Myocyte (in vitro differentiated cells): ENCODE measurements at places on chromosomes 5 and 9. TPM values are rescaled to one million over a fixed set of nuclear protein-coding genes. Genes with fewer than 3 reads are reported as not detected.

Gene BARX1
- total RNA-seq, result not detected in 2 replicates

Gene SLC25A48
- total RNA-seq, result not detected in 2 replicates

- DNase-seq, result no peak
These were observed 40.5 kb downstream of the NKD2 start for GRCh38 chr5:1048861-1049838.

DNA sequence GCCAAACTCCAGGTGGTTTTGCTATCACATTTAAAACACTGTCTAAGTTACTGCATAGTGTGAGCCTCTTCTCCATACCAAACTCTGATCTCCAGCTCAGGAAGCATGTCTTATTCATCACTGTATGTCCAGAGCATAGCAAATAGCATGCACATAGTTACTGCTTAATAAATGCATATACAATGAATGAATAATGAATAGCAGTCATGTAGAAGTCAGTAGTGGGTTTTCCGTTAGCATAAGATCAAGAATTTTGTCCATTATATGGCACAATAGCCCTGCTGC is 329.4 kb downstream of the ARRDC3 start:
- no peak for DNase-seq

GRCh38 chr5:148152781-148153180 is 15.6 kb upstream of the SPINK14 start:
- DNase-seq, result no peak
